ENCODE measurements at places on chromosomes 6 and 20.

GRCh38 chr20:10077886-10078285 lies 43.1 kb downstream of the ANKEF1 start:
- DNase-seq = no peak

DNA sequence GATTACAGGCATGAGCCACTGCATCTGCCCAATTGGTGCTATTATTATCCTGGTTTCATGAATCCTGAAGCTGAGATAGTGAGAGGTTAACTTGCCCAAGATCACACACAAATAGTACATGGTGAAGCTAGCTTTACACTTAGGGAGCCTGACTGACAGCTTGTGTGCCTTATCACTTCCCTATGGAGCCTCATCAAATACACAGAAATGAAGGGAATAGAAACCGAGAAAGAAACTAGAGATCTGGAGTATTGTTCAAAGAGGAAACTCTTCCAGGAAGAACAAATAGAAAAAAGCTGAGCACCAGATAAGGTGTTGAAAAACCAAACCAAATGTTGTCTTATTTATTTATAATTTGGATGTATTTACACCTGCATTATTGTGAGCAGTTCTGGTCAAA lies 155.0 kb upstream of the CITED2 start:
- no peak for DNase-seq

- no peak for DNase-seq
Observed at GRCh38 chr6:86775893-86776292, 161.4 kb upstream of the HTR1E start.

DNA sequence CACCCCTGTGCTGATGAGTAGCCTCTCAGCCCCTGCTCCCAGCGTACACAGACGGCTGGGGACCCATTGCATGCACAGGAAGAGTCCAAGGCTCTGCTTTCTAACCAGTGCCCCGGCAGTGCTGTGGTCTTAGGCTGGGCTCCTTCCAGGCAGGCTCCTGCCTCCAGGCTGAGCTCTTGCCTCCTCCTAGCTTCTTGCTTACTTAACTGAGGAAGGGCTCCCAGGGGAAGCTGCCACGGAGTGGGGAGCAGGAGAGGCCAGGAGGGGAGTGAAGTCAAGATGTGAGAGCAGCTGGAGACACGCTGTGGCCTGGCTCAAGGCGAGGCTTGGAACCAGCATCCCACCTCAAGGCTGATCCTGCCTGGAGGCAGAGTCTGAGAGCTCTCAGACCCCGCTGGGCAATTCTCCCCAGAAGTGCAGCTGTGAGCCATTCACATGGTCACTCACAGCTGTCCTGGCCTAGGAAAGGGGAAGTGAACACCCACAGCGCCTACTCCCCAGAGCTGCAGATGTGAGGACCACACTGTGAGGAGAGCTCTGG lies 141.0 kb downstream of the TBXT start:
- no peak for DNase-seq

- no peak for DNase-seq
Observed at GRCh38 chr6:31363811-31364210, 6.8 kb upstream of the HLA-B start.

GRCh38 chr20:1313236-1313964 lies 15.5 kb downstream of the SDCBP2 start:
- DNase-seq = peak; percentile 48

DNA sequence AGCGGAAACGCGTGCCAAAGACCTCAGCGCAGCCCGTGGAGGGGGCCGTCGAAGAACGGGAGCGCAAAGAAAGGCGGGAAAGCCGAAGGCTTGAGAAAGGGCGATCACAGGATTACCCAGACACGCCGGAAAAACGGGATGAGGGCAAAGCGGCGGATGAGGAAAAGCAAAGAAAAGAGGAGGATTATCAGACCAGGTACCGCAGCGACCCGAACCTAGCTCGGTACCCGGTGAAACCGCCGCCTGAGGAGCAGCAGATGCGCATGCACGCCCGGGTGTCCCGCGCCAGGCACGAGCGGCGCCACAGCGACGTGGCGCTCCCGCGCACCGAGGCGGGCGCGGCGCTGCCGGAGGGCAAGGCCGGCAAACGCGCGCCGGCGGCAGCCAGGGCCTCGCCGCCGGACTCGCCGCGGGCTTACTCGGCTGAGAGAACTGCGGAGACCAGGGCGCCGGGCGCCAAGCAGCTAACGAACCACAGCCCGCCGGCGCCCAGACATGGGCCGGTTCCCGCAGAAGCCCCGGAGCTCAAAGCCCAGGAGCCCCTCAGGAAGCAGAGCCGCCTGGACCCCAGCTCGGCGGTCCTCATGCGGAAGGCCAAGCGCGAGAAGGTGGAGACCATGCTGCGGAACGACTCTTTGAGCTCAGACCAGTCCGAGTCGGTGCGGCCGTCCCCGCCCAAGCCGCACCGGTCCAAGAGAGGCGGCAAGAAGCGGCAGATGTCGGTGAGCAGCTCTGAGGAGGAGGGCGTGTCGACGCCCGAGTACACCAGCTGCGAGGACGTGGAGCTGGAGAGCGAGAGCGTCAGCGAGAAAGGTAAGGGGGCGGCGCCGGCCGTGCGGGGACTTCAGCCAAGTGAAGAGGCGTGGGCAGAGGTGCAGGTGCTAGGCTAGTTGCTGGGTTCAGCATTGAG lies 296.2 kb downstream of the RIMS1 start:
- no peak for DNase-seq

- DNase-seq = peak; percentile 43
Observed at GRCh38 chr6:138454981-138455706, 44.1 kb downstream of the NHSL1 start.

- DNase-seq = no peak
Observed at GRCh38 chr6:15384901-15385300, 139.0 kb downstream of the JARID2 start.

GRCh38 chr20:50628332-50628731 lies 63.0 kb downstream of the RIPOR3 start:
- no peak for DNase-seq

DNA sequence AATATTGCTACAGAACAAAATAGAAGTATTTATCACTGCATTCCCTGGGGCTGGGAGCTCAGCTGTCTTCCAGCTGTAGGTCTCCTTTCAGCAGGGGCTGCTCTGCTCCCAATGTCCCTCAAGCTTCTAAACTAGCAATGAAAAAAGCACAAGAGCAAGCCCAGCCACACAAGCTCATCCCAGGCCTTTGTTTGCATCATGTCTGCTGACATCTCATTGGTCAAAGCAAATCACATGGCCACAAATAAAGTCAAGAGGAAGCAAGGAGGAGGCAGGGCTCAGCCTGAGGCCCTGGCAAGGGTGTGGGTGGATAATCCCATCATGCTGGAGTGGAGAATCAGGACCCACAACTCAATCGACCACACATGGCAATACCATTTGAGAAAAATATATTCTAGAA lies 2.2 kb upstream of the BFSP1 start:
- DNase-seq = no peak

- DNase-seq = no peak
Observed at GRCh38 chr6:46704562-46704961, 16.9 kb downstream of the TDRD6 start.

- no peak for DNase-seq
Observed at GRCh38 chr20:62940875-62941274, 2.9 kb downstream of the GID8 start.

DNA sequence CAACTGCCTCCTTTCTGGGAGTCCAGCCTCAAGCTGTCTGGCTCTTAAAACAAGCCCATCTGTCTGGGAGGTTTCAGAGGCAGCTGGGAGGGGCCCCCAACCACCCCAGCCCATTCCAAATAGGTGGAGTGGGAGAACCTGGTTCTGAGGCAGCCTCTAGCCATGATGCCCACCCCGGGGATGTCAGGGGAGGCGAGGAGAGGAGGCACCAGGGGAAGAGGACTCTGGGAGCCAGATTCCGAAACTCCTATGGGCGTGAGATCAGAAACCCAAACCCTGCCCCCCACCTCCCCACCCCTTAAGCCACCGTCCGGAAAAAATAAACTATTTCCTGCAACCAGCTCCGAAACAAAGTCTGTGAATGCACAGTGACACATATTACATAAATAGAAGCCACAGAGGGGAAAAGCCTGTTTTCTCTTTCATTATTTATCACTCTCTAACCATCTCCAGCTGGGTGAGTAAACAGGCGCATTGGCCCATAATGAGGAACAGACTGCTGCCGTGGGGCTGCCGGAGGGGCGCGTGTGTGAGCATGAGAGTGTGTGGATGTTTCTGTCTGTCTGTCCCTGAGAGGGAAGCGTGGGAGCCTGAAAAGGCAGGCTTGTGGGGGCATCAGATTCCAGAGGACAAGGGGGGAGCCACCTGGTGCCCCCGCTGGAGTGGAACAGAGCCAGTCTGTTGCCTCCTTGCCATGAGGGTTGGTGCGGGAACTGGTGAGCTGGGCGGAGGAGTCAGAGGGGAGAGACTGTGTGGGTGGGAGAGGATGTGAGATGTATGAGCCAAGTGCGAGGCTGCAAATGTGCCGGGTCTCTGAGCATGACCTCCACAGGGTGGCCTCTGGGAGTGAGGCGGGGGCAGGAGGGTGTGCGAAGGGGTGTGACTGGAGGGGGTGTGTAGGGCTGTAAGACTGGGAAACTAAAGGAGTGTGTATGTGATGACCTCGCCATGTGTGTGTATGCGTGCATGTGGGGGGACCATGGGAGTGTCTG lies 14.3 kb upstream of the FOXP4 start:
- peak; percentile 20 for DNase-seq

GRCh38 chr20:48821261-48821920 lies 6.4 kb downstream of the PREX1 start:
- no peak for DNase-seq

DNA sequence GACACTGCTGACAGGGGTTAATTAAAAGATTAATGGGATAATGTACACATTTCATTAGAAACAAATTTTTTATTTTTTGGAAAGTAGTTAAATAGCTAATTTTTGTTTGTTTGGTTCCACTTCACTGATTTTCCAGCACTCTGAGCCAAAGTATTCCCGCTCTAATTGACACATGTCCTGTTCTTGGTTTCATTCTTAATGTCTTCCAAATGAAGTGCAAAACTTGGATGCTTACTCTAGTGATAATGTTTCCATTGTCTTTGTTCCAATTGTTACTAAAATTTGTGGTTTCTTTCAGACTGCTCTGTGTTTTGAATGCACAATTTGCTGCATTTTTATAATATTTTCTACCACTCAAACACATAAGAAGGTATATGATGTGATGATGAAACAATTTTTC lies 794.3 kb downstream of the PHF3 start:
- no peak for DNase-seq

GRCh38 chr6:3026791-3027626 lies 27.3 kb downstream of the NQO2 start:
- DNase-seq = peak; percentile 21

DNA sequence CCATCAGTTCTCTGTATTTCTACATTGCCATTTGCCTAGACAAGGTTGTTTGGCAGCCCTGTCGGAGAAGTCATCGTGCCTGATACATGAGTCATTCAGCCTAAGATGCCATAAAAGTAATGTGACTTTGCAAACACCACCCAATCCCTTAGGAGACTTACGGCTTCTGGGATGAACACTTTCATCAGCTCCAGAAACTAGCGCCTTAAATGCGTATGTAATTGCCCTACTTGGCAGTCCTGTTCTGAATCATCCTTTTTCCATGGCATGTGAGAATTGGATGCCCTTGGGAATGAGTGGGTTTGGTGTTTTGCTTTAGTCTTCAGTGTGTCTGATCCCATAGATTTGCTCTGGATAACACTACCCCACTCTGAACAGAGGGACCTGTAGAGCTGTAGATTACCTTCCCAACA lies 158.5 kb downstream of the SASH1 start:
- no peak for DNase-seq

- no peak for DNase-seq
Observed at GRCh38 chr6:111447051-111447450, 36.0 kb downstream of the REV3L start.

- DNase-seq = no peak
Observed at GRCh38 chr6:125354649-125355048, 52.9 kb upstream of the HDDC2 start.

Data from activated CD4-positive, alpha-beta T cell treated with anti-CD3 and anti-CD28 coated beads for 1 hour (primary cell).